CD4-positive, alpha-beta T cell treated with Interleukin-4 for 4 hours (primary cell): ENCODE measurements at places on chromosomes 1 and 21.

GRCh38 chr1:91706140-91706957 is 179.6 kb downstream of the TGFBR3 start:
- no peak for DNase-seq

- DNase-seq, result no peak
Observed at GRCh38 chr1:39757501-39757900, 13.6 kb downstream of the OXCT2 start.

DNA sequence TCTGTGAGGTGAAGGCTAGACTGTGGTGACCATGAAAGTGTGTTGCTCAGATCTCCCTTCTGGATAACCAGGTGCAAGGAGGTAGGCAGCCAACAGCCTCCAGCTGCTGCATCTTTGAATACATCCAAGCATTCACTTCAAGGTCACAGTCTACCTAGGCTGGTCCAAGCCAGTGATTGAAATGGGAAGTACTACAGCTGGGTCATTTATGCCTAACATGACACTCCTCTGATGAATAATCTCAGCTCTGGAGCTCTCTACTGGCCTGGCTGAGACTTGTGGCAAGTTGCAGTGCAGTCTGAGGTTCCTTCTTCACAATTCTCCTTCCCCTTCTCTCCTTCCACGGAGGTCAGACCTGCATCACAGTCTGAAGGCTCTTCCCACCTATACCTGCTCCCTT is 35.0 kb upstream of the ARHGAP29 start:
- no peak for DNase-seq

GRCh38 chr1:64518692-64519481 is 49.0 kb downstream of the CACHD1 start:
- no peak for DNase-seq

DNA sequence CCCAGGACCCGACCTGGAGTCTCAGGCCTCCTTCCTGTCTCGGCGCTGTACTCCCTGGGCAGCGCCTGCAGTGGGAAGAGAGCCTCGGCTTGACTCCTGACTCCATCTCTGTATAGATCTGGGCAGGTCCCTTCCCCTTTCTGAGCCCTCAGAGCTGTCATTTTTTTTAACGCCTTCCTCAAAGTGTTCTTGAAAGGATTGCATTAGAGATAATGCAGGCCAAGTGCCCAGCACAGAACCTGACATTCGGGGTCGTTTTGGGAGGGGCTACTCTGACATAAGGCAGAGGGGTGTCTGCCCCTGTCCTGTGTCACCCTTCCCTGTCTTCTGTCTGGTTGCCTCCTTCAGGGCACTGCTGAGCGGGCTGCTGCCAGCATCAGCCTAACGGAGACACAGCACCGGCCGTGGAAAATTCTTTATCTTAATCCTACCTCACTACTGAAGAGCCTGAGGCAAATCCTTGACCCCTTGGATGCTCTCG is 271.6 kb downstream of the TRABD2B start:
- no peak for DNase-seq

DNA sequence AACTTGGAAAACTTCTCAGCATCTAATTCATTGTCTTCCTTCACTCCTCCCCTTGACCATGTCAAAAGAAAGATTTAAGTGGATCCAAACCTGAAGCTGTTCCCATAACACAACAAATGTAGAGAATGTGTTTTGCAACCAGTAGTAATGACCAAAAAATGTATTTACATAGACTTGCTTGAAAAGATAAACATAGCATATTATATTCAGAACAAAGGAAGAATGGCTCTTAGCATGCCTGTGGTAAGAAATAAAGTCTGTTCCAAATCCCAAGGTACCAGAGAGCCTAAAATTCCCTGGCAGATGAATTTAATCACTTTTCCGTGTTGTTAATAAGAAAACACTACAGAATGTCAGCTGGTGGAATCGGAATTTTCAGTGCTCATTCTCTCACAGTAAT is 36.8 kb downstream of the FMO3 start:
- DNase-seq, result no peak

DNA sequence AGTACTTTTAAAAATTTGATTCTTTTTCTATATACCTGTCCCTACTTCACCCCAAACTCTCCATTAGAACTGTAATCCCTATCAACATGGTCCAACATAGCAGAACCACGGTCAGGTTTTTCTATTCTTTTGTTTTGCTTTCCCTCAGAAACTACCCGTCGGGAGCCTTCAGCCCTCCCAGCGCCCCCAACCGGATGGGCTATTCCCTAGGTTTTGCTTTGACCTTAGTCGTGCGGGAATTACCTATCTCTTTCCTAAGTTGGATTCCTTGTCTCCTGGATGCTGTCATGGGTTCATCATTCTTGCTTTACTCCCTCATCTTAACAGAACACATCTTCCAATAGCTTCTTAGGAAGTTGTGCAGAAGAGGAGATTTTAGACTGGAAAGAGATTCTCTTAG is 97.5 kb upstream of the LBR start:
- DNase-seq, result no peak

- DNase-seq, result peak; percentile 96
Observed at GRCh38 chr21:35048706-35049617, at the start of gene RUNX1. Gene RUNX1 (minus strand): TSS chr21:35049302.

DNA sequence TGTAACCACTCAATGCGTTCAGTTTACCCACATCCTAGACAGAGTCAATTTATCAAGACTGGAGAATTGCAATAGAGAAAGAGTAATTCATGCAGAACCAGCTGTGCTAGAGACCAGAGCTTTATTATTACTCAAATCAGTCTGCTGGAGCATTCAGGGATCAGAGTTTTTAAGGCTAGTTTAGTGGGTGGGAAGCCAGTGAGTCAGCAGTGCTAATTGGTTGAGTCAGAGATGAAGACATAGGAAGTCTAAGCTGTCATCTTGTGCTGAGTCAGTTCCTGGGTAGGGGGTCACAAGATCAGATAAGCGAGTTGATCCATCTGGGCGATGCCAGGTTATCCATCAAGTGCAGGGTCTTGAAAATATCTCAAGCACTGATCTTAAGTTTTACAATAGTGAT is 499.6 kb downstream of the MRPL39 start:
- no peak for DNase-seq

- no peak for DNase-seq
Observed at GRCh38 chr1:31588751-31589515, 12.6 kb downstream of the TINAGL1 start.

- DNase-seq, result peak; percentile 15
Observed at GRCh38 chr21:41899426-41900202, 20.5 kb upstream of the PRDM15 start.

DNA sequence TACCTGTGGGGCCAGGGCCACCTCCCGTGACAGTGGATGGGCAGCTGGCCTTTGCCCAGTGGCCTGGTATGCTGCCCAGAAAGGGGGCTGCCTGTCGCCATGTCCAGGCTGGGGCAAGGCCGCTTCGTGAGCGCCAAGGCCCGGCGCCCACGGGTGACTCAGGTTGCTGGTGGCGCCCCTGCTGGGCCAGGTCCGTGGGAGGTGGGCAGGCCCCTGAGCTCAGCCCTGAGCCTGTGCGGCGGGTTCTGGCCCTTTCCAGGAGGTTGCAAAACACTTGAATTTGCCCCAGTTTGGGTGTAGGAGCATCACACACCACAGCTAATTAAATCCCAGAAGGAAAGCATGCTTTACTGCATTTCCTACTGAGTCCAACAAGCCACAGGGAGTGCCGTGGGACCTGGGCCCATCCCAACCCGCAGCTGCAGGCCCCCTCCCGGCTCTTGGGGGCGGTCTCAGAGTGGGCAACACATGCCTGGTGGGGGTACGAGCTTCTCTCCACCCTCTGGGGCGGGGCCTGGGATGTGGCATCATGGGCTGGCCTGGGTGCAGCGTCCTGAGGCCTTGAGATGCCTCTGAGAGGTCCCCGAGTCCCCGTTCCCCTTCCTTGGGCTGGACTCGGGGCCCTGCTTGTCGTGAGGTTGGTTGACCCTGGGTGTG is 159.8 kb downstream of the PEX14 start:
- no peak for DNase-seq

GRCh38 chr1:33137800-33138199 is 44.0 kb downstream of the TRIM62 start:
- peak; percentile 11 for DNase-seq

GRCh38 chr1:90712915-90713730 is 4.0 kb downstream of the BARHL2 start:
- DNase-seq, result no peak

GRCh38 chr21:38524168-38525153 is 26.2 kb upstream of the ERG start:
- DNase-seq, result no peak

DNA sequence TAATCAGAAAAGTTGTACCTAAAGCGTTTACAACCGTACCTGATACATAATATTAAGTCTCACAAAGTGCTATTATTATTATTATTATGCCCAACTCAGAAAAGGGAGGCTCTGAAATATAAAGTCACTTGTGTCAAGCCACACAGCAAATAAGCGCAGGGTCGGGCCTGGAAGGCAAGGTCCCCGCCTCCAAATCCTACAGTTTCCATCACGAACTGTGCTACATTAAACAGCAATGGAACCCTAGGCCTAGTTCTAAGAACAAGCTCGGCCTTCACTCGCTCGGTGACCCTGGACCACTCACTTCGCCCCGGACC is 549 bp downstream of the PARS2 start:
- peak; percentile 5 for DNase-seq

DNA sequence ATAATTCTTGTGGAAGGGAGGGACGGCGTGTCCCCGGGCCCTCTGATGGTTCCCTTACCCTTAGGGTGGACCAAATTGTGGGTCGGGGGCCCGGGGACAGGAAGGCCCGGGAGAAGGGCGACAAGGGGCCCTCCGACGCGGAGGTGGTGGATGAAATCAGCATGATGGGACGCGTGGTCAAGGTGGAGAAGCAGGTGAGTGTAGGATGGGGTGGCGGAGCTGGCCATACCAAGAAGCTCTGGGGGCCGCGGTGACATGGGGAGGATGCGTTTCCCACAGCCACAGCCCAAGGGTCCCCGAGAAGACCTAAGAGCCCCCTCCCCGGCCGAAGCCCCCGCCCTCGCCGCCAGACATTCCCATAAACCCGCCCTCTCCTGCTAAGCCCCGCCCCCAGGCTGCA is 24.6 kb downstream of the CITED4 start:
- DNase-seq, result no peak

DNA sequence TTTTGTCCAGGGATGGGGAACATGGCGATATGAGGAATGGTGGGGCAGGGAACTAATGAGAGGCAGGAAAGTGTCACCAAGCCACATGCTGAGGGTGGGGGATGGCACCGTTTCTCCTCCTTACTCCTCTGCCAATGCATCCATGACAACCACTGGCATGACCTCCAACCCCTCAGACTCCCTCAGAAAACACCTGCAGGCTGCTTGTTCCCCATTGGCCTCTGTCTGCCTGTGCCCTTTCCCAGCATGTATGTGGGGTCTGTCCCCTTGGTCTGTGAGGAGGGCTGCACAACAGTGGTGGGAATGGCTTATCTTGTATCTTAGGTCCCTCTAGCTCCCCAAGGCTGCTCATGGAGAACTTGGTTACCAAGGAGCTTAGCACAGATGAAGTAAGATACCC is 137.2 kb upstream of the NGF start:
- DNase-seq, result no peak

DNA sequence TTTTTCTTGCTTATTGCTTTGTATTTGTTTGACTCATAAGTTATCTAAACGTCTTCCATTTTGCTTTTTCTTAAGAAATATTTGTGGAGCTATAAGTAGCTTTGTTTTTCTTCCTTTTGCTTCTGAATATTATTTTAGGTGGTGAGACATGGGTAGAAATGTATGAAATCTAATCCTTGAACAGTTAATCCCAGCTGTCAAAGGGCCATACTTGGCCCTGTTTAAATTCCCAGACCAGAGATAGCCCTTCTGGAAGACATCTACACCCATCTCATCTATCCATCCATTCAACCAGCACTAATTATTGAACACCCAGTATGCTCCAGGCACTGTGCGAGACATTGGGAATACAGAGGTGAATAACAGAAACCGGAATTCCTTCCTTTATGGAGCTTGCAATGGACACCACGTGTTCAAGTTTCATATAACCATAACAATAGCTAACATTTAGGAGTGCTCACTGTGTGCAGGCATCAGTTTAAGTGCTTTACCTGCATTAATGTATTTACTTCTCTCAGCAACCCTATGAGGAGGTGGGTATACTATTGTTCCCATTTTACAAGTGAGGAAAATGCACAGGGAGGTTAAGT is 8.7 kb downstream of the TACSTD2 start:
- no peak for DNase-seq
